Lower leg skin (tissue), 4 donors: ENCODE measurements at places on chromosomes 5 and 9. TPM values are rescaled to one million over a fixed set of nuclear protein-coding genes. Genes with fewer than 3 reads are reported as not detected.

The UHRF2 gene
- total RNA-seq: 47.6 TPM

The RAB14 gene
- 48.8 TPM for total RNA-seq

The LCN6 gene
- not detected for total RNA-seq

The PCDHGA6 gene
- total RNA-seq: 3.6 TPM

DNA sequence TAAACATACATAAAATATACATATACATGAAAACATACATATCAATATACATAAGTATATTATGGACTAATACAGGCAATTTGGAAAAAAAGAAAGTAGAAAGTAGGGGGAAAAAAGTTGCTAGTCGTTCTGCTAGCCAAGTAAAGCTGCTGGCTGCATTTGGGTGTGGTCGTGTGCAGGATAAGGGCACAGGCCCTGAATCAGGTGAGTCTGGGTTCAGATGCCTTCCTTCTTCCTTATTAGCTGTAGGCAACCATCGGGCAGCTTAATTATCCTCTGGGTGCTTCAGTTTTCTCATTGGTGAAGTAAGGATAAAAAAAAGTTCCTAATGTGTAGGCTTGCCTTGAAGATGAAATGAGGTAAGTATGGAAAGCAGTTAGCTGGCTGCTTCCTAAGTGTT, 59.2 kb upstream of the SPRY4 start:
- no peak for DNase-seq
